ENCODE measurements at places on chromosomes 7 and 10.

GRCh38 chr10:49186613-49187012 is 1.6 kb downstream of the TMEM273 start:
- no peak for DNase-seq

GRCh38 chr7:157309988-157310668 is 26.7 kb upstream of the DNAJB6 start:
- no peak for DNase-seq

GRCh38 chr10:132944510-132944909 is 2.1 kb upstream of the CFAP46 start:
- no peak for DNase-seq

GRCh38 chr7:42550706-42551470 is 313.9 kb upstream of the GLI3 start:
- no peak for DNase-seq

GRCh38 chr7:18179093-18179492 is 151.4 kb upstream of the PRPS1L1 start:
- no peak for DNase-seq

DNA sequence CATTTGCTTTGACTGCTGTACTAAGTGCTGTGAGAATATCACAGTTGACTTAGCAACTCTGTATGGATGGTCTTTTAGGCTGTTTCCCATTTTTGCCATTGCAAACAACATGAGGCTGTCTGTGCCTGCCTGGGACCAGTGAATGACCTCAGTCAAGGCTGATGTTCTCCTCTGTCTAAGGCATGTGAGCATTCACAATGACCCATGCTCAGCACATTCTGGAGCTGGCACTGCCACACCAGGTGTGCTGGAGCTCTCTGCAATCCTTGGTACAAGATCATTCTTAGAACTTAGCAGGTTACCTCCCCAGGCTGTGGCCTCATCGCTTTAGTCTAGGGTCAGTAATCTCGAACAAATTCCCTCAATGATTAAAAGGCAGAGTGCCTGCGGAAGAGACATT is 61.9 kb downstream of the SH3PXD2A start:
- DNase-seq: no peak

- DNase-seq: no peak
Observed at GRCh38 chr10:119947300-119947699, 54.8 kb downstream of the SEC23IP start.

DNA sequence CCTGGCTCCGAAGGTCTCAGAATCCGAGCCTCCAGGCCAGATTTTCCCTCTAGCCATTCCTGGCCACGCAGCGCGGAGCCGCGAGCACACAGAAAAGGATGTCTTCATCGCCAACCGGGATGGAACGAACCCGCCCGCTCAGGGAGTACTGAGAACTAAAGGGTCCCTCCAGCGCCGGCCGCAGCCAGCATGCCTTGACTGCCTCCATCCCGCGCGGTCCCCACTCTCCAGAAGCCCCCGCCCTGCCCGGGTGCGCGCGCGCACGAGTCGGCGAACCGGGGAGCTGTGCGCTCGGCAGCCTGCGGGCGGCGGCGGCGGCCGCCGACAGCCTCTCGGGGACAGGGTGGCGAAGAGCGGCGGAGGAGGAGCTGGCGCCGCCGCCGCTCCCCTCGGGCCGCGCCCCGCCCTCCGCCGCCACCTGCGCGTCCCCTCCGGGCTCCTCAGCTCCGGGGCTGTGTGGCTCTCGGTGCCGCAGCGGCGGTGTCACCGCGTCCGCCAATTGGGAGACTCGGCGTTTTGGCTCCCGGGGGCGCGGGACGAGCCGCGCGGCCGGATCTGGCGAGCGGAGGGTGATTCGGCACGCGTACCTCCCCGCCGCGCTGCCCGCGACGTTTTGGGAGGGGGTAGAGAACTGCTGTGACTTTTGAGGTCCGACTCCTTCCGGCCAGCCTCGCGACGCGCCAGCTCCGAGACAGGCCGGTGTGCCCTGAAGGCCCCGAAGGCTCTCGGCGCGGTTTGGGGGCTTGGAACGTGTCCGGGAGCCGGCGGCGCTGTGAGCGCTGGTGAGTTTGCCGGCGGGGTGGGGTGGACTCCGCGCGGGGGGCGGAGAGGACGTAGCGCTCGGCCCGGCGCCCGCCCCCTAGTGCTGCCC is 453 bp upstream of the GALNT17 start:
- DNase-seq: no peak

DNA sequence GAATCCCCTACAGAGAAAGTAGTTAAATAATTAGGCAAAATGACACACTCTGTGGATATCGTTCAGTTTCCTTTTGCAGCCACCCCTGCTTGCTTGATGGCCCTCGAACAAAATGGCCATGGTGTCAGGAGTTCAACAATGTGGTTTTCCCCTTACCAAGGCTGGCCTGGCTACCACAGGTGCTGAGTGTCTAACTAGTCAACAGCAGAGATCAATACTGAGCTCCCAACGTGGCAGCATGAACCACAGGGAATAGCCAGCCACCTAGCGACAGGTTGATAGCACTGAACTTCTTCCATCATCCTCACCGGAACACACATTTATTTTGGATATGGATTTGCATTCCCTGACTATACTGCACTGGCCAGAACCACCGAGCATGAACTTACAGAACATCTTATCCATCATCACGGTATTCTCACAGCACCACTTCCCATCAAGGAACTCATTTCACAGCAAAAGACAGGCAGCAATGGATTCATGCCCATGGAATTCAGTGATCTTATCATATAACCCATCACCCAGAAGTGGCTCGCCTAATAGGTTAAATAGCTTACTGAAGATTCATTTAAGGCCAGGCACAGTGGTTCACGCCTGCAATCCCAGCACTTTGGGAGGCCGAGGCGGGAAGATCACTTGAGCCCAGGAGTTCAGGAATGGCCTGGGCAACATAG is 6.3 kb downstream of the C10orf67 start:
- peak; percentile 1 for DNase-seq

DNA sequence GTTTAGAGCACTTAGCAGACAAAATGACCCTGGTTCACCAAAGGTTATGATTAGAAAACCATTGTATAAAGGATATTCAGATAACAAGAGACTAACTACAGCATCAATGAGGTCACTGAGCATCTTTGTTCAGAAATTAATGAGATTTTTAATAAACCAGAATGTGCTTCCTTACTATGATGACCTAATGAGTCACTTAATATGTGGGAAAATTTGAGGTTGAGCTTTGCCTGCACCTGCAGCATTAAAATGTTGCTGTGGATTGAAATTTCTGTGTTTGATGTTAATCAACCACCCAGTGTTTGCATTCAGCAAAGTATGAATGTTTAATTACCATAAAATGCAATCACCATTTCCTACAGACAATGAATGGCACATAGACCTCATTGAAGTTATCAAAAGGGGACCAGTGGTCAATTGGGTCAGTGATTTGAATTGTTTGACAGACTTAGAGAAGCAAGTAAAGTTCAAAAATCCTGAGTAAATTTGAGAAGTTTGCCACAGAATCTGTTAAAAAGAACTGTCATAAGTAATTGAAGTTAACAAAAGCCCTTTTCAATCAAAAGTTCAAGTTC is 45.8 kb downstream of the EXOC6 start:
- DNase-seq: no peak

DNA sequence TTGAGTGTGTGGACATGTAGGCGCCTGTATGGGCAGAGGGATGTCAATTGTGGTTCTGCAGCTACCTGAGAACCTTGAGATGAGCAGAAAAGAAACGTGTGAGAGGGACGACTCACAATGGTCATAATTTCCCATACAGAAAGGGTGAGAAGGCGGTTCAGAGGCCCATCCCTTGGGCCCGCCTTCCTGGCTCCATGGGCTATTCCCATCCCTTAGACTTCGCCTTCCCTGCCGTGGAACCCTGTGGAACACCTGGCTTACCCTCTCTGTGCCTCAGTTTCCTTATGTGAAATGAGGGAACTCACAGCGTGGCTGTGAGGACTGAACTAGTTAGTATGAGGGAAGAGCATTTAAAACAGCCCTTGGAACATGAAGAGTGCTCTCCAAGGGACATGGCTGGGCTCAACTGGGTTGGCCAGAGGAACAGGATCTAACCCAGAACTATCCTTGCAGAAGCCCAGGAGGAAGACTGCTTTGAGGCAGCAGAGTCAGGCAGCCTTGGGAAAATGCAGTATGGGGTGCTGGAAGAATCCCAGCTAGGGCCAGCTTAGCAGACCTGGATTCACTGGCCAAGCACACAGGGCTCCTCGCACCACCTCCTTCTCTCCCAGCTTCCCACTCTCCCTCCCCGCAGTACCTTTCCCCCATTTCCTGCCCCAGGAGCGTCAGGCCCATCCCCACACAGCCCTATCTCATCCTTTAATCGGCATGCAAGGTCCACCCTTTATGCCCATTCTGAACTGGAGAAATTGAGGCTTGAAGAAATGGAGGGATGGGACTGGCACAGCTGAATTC is 11.1 kb upstream of the ZMIZ1 start:
- DNase-seq: no peak

- no peak for DNase-seq
Observed at GRCh38 chr10:4655879-4656278, 170.1 kb upstream of the AKR1E2 start.

DNA sequence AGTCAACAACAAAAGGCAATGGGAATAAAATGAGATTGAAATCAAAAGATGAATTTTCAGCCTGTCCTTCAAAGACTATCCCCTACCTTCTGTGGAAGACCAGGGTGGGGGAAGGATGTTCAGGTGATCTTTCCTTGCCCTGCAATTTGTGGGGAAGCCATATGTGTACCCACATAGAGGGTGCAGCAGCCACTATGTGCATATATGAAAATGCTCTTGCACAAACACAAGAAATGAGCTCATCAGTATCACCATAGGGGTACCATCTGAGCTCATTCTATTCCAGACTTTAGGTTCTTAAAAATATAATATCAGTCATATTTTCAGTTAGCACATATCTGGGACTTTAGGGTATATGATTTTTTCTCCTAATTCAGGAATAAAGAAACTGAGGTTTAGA is 17.7 kb downstream of the GIMAP5 start:
- no peak for DNase-seq

GRCh38 chr10:60654813-60655464 is 123.3 kb upstream of the CDK1 start:
- DNase-seq: no peak

DNA sequence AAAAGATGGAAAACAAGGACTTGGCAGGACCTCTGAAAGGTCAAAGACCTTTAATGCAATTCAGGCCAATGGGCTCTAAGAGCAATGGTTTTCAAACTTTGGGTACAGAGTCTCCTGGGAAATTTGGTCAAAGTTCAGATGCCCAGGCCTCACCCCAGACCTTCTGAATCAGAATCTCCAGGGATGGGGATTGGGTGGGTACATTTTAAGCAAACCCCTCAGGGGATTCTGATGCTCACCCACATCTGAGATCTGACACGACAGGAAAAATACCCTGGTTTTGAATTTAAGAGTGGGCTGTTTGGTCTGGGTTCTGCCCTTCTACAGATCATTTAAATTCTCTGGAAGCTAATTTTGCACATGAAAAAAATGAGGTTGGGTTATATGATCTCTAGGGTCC is 214.8 kb upstream of the PLXNA4 start:
- no peak for DNase-seq

- no peak for DNase-seq
Observed at GRCh38 chr10:92064506-92064905, 140.9 kb downstream of the BTAF1 start.

GRCh38 chr7:149286811-149287400 is 24.9 kb downstream of the ZNF783 start:
- peak; percentile 57 for DNase-seq

- DNase-seq: no peak
Observed at GRCh38 chr7:157616931-157617330, 280.1 kb downstream of the DNAJB6 start.

GRCh38 chr10:124035928-124036558 is 57.4 kb downstream of the CHST15 start:
- DNase-seq: no peak

- DNase-seq: no peak
Observed at GRCh38 chr10:50394832-50395231, 143.5 kb upstream of the ASAH2 start.

DNA sequence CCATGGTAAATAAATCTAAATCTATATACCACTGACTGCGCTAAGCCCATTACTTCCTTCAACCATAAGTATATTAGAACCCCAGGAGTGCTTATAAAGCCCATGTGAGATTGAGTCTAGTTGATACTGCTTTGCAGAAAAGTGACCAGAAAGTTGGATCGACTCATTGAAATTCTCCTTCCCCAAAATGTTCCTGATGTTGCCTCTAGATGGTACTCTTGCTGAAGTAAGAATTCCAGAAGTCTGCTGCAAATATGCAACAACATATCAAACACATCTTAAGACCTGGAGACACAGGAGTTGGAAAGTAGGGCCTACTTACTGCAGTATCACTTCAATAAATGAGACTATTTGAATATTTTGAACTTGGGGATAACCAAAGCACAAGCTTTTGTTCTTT is 550.8 kb downstream of the IPMK start:
- peak; percentile 52 for DNase-seq

DNA sequence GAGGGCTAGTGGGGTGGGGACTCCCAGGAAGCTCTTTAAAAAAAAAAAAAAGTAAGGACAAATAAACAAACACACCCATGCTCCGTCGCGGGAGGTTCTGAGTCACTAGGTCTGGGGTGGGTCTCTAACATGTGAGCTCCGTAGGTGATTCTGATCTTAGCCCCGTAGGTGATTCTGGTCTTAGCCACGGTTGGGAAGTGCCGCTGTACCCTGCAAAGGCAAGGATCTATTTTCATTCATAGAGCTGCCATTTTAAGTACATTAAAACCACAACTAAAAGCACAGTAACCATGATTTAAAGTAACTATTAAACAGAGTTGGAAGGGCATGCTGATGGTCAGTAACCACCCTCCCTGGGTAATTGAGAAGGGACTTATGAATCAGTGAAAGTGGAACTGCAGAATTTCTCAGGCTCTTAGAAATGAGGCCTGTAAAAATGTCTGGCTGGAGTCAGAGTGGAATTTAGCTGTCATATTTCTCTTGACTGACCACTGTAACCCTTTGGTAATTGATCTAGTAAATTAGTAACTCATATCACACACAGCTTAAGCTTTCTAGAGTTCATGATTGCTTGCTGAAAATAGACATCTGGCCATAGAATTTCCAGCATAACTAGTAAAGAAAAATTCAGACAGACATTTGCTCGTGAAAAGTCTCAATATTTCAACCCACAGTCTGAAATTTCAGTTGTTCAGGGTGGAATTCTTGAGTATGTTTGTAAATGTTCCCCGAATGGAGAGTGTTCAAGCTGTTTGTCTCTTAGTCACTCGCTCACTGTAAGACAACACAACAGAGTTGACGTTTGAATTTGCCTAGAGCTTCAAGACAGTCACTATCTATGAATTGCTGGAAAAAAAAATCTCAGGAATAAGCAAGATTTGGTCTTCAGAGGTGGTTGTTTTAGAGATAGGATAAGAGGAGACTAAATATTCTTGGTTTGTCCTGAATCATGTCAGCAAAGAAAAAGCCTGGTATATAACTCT is 34.2 kb upstream of the TCF7L2 start:
- no peak for DNase-seq

DNA sequence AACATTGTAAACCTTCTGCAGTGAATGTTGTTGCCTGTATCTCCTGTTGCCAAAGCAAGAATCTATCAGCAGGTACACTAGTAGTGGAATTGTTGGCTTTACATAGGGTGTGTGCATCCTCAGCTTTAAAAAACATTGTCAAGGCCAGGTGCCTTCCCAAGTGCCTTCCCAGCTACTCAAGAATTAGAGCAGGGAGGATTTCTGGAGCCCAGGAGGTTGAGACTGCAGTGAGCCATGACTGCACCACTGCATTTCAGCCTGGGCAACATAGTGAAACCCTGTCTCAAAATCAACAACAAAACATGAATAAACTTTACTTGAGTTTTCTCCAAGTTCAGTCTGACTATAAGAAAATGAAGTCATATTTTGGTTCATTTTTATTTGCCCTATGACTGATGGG is 217.3 kb downstream of the CCSER2 start:
- DNase-seq: no peak
